ENCODE measurements at places on chromosomes 2 and 18. TPM values are rescaled to one million over a fixed set of nuclear protein-coding genes. Genes with fewer than 3 reads are reported as not detected.

DNA sequence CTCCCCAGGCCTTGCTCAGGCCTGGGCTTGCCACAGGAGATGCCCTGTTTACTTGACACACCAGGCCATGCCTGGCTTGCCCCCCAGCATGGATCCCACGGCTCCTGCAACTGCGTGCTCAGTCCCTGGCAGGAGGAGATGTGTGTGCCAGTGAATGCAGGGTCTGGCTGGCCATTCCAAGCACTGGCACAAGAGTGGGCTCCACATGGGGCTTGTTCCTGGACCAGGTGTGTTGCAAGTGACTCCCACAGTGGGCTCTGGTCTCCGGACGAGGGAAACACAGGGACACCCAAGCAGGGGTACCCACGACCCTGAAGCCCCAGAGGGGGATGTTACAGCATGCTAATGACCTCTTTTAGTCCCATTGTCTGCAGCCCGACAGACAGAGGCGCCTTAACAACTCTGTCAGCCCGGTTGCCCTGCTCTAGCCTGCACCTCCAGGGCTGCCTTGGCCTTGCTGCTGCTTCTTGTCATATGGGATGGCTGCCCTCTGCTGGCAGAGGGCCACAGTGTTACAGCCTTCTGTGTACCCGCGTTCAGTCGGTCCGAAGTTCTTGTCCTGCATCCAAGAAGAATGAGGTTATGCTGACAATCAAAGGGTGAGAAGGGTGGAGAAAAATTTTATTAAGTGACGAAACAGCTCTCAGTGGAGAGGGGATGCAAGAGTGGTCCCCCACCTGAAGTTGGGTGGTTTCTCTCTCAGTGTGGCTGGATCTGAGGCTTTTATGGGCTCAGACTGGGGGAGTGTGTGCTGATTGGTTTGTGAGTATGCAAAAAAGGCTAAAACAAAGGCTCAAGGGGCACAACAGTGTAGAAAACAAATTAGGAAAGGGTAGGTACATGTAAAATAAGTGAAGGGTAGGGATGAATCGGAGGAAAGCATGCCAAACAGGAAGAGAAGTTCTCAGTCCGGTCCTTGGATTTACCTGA lies 180.4 kb downstream of the MBD5 start:
- DNase-seq = peak; percentile 26

- DNase-seq = peak; percentile 24
Measured at GRCh38 chr18:32372381-32373061, 98.2 kb downstream of the GAREM1 start.

DNA sequence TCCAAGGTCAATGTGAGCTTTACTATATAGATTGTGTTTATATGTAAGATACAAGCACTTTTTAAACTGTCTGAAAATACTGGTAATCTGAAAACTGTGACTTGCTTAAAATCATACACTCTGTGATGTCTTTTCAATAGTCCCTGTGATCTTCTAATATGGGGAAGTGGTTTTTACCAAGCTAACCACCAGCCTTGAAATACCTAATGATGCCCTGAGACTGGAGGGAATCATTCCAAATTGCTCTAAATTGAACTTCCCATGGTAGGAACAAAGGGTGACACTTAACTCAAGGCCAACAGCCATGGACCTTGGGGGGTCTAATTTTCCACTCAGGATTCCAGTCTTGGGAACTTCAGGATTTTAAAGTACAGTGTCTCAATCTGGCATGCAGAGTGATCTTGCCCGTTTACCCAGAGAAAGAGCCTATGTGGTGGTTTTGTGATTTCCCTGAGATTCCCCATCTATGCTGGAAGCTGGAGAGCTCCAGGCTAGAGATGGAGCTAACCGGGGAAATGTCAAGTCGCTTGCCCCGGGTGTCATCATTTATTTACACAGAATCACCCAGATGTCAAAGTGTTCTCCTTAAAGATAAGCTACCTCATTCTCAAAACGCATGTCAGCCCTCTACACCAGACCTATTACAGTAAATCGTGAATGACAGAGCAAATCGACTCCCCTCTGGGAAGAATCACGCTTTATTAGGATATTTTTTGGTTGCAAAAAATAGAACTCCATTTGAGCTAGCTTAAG lies 198.5 kb downstream of the SP3 start:
- DNase-seq = no peak

- no peak for DNase-seq
Measured at GRCh38 chr2:171327043-171327496, 106.7 kb downstream of the METTL8 start.

GRCh38 chr18:68220458-68220857 lies 494.4 kb downstream of the TMX3 start:
- no peak for DNase-seq

DNA sequence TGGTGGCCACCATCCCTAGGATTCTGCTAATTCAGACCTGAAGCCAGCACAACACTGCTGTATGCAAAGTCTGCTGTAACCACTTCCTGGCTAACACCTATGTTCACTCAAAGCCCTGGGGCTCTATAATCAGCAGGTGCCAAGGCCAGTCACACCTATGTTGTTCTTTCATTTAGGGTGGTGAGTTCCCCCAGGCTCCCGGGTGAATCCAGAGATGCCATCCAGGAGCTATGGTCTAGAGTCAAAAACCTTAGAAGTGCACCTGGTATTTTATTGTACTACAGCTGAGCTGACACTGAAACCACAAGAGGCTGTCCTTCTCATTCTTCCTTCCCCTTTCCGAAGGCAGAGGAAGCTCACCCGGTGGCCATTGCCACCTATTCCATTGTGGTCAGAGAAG lies 46.2 kb upstream of the CCDC141 start:
- DNase-seq = no peak

DNA sequence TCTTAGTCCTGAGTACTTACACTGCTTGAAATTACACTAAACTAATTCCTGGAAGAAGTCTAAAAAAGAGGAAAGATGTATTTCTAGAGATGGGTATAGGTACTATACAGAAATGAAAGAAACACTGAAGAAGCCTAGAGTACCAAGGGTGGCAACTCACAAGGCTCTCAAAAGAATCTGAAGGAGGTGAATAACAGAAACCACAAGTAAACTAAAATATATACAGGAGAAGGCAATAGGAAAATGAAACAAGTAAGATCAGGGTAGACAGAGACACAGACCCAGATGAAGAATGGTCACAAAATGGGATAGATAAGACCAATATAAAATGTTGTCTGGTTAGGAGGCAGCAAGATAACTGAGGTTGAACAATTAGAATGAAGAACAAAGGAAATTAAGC lies 59.9 kb downstream of the USP37 start:
- no peak for DNase-seq

- no peak for DNase-seq
Measured at GRCh38 chr2:82330155-82330554, 2025.6 kb upstream of the LRRTM1 start.

DNA sequence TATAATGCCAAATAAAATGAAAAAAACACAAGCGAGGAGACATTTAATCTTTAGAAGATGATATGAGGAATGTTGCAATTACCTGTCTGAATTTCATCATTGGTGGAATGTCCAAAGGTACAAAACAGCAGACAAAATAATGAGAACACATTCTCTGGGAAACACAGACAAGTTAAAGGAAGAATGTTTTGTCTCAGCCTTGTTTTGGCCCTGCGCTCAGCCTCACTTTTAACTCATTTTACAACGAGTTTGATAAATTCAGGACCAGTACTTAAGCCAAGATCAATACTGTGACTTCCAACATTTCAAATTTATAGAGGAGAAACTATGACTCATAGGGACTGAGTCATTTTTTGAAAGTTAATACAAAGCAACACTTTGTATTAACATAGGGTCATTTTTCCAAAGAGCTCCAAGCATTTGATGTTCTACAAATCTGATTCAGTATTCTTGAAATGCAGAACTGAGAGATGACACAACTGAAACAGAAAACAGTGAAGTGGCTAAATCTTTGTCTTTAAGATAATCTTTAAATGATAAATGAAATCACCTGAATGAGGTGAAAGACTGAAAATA lies 833.2 kb upstream of the CHAC2 start:
- DNase-seq = peak; percentile 3

GRCh38 chr2:197423307-197423706 lies 11.5 kb downstream of the SF3B1 start:
- no peak for DNase-seq

DNA sequence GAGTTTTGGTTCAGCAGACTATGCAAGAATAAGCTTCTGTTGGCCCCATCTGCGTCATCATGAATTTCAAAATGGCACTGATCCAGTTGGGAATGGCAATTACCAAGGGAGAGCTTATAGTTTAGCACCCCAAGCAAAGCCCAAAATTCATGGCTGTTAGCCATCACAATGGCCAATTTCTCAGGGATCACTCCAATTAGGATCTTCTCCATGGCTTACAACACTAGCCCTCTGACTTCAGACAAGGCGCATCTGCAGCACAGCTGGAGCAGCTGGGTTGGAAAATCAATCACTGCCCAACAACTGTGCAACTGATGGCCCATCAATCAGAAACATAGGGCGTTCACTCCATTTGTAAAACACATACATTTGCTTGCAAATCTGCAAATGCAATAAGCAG lies 273.6 kb downstream of the SRBD1 start:
- DNase-seq = no peak

- DNase-seq = peak; percentile 66
Measured at GRCh38 chr2:188189356-188189755, 102.3 kb upstream of the GULP1 start.

DNA sequence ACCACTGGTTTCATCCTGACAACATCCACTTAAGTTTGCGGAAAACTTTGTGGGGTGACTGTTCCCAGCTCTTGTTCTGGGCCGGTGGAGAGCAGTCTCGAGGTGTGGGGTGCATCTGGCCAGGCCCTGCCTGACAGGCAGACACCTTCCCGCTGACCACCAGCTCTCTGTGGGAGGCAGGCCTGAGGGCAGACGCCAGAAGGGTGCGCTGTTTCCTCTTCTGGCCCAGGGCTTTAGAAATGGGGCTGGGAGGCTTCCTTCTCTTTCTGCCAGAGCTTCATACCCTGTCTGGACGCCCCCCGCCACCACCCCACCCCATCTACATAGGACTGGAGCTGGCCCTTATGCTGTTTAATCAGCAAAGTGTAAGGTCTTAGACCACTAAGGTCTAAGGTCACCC lies 263.8 kb downstream of the LOXHD1 start:
- peak; percentile 30 for DNase-seq

DNA sequence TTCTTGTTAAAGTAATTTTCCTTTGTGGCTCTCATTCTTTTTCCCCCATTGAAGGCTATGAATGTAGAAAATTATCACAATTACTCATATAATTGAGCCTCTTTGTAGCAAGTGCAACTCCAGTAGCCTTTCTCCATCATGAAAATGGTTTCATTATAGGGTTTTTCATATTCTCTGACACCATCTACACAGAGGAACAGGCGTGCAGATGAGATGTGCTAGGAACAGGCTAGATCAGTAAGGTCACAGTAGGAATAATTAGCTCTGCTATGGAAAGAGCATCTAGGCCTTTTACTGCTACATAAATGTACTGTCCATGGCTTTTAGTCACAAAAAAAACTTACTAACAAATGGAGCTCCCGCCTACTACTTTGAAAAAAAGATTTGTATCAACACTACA lies 12.6 kb upstream of the DLX1 start:
- no peak for DNase-seq

DNA sequence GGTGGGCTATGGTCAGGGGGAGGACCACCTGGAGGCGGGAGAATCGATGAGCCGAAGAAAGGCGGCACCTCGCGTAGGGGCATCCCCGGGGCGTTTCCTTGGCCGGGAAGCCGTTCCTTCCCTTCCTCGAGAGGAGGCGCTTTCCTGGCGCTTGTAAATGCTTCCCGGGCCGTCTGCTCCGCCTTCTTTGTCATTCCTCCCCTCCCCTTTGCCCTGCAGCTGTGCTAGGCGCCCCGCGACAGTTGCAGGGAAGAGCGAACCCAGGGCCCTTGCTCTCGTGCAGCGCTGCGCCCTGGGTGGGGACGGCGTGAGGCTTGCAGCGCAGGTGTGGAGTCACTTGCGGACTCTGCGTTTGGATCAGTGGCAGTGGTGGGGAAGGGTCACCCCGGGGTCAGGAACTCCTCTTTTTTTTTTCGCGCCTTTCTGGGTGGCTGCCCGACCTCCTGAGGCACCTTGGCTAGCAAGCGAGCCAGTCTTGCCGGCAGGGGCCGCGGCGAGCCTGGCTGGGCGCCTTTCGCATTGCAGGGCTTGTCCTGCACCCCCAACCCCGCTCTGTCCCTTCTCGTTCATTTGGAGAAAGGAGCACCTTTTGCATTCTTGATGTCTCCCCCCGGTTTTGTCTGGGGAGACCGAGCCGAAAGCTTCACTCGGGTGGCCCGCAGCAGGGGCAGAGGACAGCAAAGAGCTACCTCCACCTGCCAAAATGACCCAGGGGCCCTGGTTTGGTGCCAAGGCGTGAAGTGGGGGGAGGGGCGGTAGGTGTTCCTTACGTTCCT lies 858 bp downstream of the KCNS3 start:
- peak; percentile 82 for DNase-seq

- no peak for DNase-seq
Measured at GRCh38 chr2:111042772-111043771, 77.6 kb upstream of the BCL2L11 start.

DNA sequence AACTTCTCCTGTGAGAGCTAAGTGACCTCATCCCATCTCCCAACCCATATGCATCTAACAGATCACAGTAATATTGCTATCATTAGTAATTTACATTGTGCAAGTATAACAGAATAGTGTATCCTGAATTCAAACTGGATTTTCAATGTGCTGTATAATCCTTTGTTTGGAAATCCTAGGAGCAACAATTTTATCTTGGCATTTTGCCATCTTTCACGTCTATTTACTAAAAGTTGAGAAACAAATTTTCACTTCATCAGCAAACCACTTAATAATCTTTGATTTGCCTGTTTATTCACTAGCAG lies 3.8 kb downstream of the HNRNPLL start:
- no peak for DNase-seq

DNA sequence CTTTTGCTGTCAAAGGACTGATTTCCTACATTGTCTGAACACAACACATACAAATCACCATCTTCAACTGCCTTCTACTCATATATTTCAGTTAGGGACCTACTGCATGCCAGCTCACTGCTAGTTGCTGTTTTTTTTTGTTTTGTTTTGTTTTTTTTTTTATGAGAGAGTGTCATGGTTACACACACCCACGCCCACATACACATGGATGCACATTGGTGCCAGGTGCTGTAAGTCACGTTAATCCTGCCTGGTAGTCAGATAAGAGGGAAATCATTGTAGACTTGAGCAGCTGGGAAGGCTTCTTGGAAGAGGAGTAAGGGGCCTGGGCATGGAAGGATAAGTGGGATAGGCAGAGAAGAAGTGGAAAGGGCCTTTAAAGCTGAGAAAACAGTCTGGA lies 209.9 kb downstream of the TDRD15 start:
- peak; percentile 26 for DNase-seq

GRCh38 chr18:30748541-30748940 lies 294.0 kb downstream of the DSC3 start:
- no peak for DNase-seq

DNA sequence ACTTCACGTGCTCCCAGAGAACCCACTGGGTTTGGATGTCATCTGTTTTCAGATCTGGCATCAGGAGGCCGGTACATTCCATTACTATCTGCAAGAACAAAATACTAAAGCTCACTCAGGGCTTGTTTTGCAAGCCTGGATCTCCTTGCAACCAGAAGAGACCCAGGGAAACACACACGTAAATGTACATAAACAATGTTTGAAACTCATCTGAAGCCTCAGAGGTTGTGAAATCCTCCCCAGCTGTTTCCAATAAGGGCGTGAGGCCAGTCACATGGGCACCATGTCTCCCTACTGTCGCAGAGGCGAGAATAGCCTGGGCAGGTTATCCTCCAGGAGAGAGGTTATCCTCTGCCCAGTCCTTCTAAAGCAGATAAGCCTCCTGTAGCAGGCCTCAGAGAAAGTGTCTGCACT lies 186.9 kb downstream of the GFPT1 start:
- DNase-seq = no peak

ABCG5 gene
- not detected for total RNA-seq

TNFRSF11A gene
- total RNA-seq = 3.5 TPM

PLGLB1 gene
- 1.3 TPM for total RNA-seq

SERPINB12 gene
- not detected for total RNA-seq

FAM168B gene
- total RNA-seq = 101 TPM

Data from Daoy (cell line).